ENCODE measurements at places on chromosomes 1 and 21. TPM values are rescaled to one million over a fixed set of nuclear protein-coding genes. Genes with fewer than 3 reads are reported as not detected.

Gene KRTAP11-1
- not detected for total RNA-seq

Gene KCNJ9
- not detected for total RNA-seq

Gene TRIM62
- 5.0 TPM for total RNA-seq

Gene OR2T11
- not detected for total RNA-seq

Gene S100A7A
- not detected for total RNA-seq
